ENCODE measurements at places on chromosomes 5 and 9.

DNA sequence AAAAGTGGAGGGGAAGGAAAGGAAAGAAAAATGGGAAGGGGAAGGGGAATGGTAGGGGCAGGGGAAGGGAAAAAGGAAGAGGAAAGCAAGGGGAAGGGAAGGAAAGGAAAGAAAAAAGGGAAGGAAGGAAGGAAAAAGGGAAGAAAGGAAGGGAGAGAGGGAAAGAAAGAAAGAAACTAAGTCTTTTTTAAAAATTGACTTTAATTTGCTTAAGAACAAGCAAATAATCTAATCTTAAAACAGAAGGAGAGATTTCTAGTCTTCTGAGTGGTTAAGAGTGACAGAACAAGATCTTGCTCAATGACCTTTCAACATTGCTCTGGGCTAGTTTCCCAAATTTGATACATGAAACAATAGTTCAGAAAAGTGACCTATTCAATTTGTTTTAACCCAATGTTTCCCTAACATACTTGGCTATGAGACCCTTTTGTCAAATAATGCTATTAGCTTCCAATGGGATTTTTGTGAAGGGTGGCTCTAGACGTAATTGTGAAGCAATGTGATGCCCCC lies 33.4 kb upstream of the GLIS3 start:
- DNase-seq = no peak

DNA sequence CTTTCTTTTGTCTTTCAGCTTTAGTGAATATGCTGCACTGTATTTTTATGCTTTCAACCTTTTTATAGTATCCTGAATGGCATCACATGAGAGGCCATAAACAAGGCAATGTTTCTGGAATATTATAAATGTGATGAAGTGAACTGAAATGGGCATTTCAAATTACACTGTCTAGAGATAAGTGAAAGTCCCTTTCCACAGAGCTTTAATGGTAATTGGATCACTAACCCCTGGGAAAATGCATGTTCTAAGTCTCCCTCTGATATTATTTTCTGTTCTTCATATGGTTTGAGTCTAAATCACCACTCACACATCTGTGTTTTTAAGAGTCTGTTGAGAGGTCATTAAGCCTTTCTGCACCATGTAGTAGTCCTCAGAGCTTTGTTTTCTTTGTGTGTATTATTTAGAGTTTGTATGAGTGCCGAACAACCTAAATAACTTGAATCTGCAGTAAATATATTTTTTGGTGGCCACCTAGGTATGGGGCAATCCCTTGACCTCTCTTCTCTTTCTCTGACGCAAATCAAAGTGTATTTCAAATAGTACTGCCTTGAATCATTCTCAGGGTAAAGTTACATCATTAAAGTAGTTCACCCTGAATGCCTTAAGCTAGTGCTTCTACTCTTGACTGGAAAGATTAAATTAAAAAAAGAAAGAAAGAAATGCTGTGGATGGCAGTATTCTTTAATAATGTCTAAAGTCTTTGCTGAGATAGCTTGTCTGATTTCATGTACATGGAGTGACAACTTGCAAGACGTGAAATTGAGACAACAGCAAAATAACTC lies 1931.0 kb upstream of the CDH6 start:
- DNase-seq = no peak

DNA sequence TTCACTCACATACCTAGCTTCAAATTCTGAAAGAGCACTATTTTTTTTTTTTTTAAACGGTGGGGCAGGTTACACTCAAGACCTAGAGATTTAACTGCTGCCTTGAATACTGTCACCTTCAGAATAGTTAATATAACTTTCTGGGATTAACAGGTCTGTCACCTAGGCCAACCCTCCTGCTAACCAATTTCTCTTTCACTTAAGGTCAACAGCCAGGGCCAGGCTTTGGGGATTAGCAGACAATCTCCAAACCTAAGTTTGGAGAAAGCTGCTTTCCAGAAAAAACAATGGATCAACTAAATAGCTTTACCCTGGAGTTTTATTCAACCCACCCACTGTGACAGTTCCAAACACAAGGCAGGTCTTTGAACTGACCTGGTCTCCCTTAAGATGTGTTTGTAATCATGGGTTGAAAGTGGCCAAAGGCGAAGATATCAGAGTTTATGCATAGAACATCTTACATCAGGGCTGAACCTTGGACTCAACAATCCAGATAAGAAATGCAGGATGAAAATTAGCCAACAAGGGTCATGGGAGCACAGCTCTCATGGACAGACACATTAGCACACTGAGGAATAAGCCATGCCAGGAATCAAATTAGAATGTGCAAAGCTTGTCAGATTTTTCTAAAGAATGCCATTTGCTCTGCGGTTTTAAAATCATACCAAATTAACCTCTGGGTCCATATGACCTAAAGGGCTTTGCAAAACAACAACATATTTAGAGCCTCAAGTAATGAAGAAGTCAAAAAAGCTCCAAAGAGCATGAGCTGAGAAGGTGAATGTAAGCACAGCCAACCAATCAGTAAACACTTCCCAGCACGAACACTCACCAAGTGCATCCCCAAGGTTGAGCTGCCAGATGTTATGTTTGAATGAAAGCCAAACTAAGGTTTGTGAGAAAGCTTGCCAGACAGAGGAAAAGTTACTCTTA lies 538.5 kb upstream of the DMAC1 start:
- DNase-seq = no peak

- no peak for DNase-seq
Observed at GRCh38 chr9:115015018-115015635, 84.7 kb upstream of the TNFSF8 start.

GRCh38 chr5:1104327-1105006 lies 7.4 kb downstream of the SLC12A7 start:
- DNase-seq = no peak

- no peak for DNase-seq
Observed at GRCh38 chr9:20227166-20227874, 395.0 kb downstream of the MLLT3 start.

Measured in lower lobe of right lung (tissue), 2 donors.